Fibroblast of the conjunctiva (primary cell): ENCODE measurements at places on chromosomes 7 and 10.

GRCh38 chr10:124544711-124545110 is 83.1 kb downstream of the LHPP start:
- no peak for DNase-seq

DNA sequence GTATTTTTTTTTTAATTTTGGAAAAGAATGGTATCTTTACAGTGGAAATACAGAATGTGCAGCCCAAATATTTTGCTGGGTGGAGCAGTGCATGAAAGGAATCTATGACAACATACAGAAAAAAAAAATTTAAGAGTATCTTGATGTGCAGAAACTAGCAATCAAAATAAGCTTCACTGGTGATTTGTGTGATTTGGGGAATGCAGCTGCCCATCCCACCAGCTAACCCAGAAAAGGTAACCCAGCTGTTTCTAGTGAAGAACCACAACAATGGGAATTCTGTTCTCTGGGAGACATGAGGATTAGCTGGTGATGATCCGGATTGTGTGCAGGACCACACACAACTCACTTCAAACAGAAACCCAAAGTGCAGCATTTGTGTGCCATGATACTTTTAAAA is 375.5 kb downstream of the SEMA3D start:
- no peak for DNase-seq

GRCh38 chr7:134088199-134088598 is 38.9 kb upstream of the LRGUK start:
- DNase-seq = no peak

GRCh38 chr10:121493521-121493920 is 104.7 kb downstream of the FGFR2 start:
- no peak for DNase-seq

DNA sequence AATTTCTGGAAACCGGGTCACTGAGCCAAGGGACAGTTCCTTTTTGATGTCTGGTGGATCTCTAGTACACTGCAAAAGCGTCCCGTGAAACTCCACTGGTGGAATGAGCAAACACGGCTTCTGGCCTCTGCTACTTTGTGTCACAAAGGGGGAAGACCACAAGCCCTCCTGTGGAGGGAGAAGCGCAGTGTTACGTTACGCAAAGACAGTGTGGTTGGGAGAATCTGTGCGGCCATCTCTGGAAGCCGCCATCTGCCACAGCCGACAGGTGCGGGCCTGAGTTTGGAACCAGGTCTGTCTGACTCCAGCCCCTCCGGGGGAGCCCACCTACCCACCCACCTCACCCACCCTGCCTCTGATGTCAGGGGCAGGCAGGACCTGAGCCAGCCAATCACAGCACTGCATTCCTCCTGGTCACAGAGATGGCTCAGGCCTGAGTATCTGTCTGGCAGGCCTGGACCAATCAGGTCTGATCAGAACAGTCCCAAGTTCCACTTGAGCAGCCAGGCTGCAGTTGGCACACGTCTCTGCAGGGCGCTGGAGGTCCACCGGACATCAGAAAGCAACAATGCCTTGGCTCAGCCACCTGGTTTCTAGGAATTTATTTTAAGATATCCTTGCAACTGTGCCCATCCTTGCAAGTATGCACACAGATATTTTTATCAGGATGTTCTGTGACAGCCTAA is 3.0 kb upstream of the CYP2W1 start:
- DNase-seq = no peak

- DNase-seq = peak; percentile 9
Measured at GRCh38 chr7:34759477-34760125, 101.6 kb downstream of the NPSR1 start.

DNA sequence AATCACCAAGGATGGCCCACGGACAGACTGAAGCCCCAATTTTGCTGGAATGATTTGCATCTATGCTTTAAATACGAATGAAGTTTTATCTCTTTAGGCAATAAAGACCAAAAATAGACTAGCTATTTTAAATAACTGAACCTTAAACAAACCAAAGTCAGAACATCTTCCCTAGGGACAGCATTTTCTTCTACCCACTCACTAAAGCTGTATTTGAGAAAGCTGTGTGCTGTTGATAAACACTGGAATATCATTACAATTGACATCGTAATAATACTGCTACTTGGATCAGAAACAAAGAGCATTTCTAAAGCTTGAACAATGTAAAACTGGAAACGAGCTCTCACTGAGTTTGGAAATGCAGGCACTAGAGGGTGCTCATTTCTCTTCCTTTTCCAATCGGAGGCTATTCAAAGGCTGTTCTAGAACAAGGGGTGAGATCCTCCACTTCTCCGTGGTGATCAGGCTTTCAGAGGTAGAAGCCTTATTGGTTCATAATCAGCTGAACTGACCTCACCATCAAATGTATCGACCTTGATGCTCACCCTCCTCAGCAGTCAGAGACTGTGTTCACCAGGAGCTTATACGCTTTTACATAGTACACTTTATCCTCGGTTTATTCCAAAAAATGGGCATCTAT is 225.3 kb upstream of the PRSS1 start:
- no peak for DNase-seq

DNA sequence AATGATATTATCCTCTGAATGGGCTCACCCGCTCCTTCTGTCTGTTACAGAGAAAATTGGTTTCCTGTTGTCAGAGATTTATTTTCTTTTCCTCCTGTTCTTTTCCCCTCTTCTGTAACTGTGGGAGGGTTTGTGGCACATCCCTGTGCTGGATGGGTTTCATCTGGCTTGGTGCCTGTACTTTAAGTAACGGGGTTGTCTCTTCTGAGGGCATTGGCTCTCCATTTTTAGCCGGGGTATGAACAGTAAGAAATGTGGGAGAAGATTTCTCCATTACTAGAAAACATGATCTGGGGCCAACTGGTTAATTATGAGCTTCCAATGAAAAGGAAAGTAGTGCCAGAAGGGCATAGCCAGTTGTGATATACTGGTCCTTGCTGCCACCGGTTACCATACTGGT is 142.6 kb downstream of the SND1 start:
- no peak for DNase-seq

- no peak for DNase-seq
Measured at GRCh38 chr7:15602236-15602635, 40.4 kb upstream of the AGMO start.

DNA sequence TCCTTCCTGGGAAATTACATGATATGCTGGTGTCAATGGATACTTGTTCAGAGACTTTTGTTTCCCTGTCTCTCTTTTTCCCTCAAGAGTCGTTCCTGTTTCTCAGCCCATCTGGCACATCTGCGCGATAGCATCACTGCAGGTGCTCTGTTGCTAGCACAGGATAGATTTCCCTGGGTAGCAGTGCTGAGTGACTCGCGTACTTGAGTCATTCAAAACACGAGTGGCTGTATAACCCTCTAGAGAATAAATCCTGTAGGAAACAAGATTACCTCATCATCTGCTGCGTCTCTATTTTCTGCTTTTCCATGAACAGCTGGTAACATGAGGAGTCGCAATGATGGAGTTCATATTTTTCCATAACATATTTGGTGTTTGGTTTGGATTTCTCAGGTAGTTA is 452.0 kb upstream of the FZD8 start:
- DNase-seq = no peak

DNA sequence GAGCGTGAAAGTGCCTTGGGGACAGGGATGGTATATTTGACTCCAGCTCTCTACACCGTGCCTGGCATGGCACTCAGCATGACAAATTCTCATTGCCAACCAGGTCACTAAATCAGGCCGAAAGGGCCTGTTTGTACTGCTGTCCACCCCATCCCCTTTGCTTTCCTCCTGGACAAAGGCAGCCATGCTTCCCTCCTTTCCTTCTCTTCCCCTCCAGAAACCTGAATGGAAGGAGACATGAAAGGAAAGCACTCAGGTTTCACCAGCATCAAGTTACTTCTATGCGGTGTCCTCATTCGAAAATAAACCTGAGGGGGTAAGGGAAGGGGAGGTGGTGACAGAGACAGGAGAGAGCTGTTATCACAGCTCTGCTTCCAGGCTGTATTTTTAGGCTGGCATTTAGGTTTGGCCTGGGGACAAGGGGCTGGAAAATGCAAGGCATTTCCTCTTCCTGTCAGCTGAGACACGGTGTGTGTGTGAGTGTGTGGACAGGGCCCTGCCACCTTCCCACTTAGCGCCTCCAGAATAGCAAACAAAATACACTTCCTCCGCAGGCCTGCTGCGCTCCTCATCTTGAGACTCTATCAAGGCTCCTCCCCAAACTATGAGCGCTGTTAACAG is 79.9 kb upstream of the COL13A1 start:
- DNase-seq = no peak

DNA sequence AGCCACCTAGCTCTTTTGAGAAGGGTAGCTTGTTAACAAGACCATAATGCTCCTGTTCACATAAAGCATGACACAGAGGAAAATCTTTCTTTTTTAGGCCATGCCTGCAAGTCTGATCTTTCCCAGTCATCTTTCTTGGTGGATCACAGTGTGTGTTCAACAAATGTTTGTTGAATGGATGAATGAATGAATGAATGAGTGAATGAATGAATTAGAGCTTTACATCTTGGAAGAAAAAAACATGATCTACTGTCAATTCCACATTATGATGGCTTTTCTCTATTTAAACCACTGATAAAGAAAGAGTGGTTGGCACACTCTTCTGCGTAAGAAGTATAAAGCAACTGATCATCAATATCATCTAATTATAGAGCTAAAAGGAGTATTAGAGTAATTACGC is 148.7 kb downstream of the CCDC71L start:
- DNase-seq = no peak

- no peak for DNase-seq
Measured at GRCh38 chr7:101999393-101999792, 182.0 kb downstream of the CUX1 start.
